ENCODE measurements at places on chromosomes 12 and 14.

GRCh38 chr14:81007131-81007530 is 51.7 kb downstream of the TSHR start:
- DNase-seq, result no peak

DNA sequence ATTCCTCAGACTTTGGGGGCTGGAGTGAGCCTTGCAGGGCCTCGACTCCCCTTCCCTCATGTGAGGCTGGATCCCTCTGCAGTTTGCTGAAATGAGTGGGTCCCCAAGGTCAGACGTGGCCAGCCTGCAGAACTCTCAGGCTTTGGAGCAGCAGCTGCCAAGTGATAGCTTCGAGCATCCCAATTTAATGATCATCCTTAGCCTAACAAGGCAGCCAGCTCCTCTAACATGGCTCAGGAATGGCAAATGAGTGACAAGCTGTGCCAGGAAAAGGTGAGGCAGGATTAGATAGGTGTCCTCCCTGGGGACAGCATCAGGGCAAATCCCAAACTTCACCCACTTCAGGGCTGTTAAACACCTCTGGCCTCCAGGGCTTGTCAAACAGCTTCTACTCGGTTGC is 130.7 kb upstream of the PWP1 start:
- DNase-seq, result peak; percentile 38

GRCh38 chr12:53212931-53213330 is 5.9 kb upstream of the ITGB7 start:
- DNase-seq, result no peak

- no peak for DNase-seq
Measured at GRCh38 chr14:62800577-62800976, 244.7 kb downstream of the KCNH5 start.

DNA sequence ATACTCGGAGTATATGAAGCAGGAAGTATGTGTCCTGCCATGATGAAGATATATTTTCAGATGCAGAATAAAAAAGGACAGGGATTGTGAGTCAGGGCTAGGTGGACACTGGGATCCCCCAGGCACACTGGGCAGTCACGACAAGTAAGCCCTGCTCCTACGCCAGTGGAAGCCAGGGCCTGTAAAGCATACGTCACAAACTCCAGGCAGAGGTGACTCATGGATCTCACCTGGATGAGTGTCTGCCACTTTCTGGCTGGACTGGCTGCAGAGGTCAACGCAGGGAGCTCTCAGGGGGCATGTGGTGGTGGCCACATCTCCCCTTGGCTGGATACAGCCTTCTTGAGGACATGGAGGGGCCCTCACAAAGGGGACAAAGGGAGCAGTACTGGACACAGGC is 262.3 kb downstream of the GLT1D1 start:
- no peak for DNase-seq

DNA sequence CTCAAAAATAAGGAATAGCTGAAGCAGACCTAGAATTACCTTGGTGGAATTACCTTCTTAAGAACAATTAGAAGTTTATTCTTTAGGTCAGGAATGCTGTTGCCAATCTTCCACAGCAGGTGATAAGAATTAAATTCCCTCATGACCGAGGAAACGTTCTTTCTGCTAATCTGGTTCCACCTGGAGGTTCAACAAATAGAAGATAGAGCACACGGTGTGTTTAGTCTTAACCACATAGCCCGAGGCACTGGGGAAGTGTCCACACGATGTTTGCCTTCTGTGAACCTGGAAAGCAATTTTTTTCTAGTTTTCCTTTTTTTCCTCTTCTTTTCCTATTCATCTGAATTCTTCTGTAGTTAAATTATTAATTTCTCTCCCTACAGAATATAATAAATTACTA is 906.9 kb downstream of the NRXN3 start:
- DNase-seq, result no peak

DNA sequence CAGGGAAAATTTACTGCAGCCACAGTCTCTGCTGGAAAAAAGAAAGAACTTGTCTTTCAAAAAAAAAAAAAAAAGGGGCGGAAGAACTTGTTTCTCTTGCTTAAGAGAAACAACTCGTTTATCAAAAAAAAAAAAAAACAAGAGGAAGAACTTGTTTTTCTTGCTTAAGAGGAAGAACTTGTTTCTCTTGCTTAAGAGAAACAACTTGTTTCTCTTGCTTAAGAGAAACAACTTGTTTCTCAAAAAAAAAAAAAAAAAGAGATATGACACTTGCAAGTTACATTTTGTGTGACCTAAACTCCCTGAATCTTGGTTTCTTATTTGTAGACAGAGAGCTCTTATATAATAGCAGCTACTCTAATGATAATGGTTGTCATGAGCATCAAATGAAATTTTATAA is 44.7 kb upstream of the USP15 start:
- DNase-seq, result no peak

DNA sequence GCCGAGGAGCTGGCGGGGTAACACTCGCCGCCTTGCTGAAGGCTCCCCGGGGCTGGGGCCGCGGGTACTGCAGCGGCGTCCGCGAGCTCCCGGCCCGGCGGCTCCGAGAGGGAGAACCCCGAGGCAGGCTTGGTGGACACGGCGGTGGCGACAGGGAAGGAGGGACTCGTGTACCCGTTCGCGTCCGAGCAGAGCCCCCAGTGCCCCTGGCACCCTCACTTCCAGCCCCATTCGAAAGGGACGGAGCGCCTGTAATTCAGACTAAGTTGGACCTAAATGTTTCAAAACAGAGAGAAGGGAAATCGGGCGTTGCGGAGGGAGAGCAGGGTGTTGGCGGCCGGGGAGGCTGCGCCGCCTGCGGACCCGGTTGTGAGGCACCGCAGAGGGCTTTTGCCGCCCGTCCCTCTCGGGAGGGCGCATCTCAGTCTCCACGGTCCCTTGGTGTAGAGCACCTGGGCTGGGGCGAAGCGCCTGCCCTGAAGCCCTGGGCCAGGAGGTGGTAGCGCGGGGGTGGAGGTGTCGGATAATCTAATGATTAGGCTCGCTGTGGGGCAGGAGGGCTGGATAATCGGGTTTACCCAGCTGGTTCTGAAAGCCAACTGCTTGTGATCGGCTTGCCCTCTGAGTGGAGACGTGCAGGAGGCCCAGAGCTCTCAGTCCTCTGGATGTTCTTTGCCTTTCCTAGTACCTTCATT is 771 bp downstream of the DAAM1 start:
- DNase-seq, result peak; percentile 87

- no peak for DNase-seq
Measured at GRCh38 chr12:78671295-78671694, 193.3 kb upstream of the SYT1 start.

DNA sequence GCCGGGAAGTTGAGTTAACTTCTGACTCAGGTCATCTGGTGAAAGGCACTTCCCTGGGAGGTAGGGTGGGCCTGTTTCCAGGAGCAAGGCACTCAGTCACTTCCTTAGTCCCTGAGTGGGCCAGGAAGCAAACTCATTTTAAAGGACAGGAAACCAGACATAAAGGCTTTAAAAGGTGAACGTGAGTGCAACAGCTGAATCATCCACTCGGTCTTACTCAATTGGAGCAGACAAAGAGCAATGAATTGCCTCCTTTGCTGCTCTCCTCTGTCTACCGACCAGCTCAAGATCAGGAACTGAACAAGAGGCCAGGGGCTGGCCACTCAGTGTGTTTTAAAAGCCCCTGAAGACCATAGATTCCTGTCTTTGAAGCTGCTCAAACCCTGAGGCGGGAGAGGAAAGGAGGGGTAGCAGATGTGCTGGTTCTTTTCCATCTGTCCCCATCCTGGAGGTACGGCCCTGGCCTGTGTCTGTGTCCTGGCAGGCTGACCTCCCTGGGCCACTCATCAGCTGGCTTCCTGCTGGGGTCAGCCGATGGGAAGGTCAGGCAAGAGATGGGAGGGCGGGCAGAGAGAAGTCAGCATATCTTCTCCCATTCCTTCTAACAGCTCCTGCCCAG is 148.9 kb downstream of the PPM1H start:
- no peak for DNase-seq

DNA sequence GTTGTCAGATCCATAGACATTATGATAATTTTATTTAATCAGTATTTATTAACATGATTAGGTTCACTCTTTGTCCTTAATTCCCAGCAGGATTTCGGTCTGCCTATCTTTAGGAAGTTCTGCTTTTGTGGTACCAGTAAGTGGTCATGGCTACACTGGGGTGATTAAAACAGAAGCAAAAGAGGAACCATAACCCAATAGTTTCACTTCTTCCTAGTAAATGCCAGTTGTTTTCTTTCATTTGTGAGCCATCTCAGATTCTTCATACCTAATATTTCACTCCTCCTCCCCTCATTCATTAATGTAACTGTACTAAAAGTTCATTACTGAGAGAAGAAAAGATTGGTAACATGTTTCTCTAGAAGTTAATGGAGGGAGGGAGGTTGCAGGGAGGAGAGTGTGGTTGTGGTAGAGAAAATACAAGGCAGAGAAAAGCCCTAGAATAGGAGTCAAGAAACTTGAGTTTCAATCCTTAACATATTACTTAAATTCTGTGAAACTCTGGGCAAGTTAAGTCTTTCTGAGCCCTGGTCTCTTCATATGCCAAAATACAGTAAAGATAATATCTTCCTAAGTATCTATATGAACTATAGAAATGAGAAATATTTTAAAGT is 101.2 kb downstream of the PEBP1 start:
- no peak for DNase-seq

DNA sequence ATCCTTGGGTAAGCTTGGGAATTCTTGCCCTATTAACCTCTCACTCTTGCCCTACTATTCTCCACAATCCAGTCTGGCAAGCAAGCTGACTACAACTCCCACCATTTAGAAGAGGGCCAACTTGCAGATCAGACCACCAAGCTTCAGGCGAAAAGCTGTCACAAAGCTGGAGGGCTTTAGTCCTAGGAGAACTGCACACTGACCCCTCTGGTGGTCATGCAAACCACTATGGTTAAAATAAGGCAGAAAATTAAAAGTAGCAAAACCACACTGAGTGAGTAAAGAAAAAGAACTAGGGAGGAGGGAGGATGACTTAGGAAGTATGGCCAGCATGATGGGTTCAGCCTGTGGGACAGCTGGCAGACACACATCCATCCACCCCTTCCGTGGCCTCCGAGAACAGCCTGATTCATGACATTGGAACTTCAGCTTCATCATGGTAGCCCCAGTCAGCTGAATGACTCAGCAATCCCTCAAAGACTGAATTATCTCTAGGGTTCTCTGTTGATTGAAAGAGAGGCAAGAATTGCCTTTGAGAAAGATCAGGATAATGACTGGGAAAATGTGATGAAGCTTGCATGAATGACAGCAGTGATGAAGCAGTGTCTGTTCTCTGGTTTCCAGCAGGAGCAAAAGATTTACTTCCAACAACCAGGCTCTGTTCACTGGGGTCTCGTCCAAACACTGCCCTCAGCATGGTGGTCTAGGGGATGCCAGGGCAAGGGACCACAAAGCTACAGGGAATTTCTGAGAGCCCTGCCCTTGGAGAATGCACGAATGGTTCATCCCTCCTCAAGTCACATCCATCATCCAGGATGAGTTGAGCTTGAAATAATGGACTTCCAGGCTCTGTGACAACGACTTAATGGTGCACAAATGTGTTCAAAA is 24.4 kb downstream of the PITPNM2 start:
- no peak for DNase-seq

DNA sequence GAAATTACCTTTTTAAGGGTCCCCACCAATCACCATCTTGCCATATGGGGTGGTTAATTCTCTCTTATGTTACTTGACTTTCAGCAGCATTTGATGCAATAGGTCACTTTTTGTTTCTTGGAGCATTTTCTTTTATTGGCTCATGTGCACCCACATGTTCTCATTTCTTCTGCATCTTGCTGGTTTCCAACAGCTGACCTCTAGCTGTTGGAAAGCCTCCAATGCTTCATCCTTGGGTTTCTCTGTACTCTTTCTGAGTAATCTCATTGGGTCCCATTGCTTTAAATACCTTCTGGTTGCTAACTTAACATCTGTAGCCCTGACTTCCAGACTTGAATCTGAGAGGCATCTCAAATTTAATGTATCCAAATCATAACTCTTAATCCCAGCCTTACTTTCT is 116.8 kb downstream of the CRADD start:
- DNase-seq, result no peak

GRCh38 chr12:62588916-62589315 is 122.3 kb downstream of the MON2 start:
- DNase-seq, result no peak

- no peak for DNase-seq
Measured at GRCh38 chr12:101485021-101485420, 9.9 kb downstream of the SPIC start.

GRCh38 chr14:70181276-70181675 is 7.5 kb downstream of the SLC8A3 start:
- no peak for DNase-seq

DNA sequence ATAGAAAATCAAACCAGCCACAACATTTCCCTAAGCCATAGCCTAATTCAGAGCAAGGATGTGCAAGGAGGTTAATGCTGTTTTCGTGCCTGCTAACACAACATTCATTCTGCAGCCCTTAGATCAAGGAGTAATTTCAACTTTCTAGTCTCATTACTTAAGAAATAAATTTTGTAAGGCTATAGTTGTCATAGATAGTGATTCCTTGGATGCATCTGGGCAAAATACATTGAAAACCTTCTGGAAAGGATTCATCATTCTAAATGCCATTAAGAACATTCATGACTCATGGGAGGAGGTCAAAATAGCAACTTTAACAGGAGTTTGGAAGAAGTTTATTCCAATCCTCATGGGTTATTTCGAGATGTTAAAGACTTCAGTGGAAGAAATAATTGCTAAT is 283.2 kb downstream of the RPAP3 start:
- no peak for DNase-seq

DNA sequence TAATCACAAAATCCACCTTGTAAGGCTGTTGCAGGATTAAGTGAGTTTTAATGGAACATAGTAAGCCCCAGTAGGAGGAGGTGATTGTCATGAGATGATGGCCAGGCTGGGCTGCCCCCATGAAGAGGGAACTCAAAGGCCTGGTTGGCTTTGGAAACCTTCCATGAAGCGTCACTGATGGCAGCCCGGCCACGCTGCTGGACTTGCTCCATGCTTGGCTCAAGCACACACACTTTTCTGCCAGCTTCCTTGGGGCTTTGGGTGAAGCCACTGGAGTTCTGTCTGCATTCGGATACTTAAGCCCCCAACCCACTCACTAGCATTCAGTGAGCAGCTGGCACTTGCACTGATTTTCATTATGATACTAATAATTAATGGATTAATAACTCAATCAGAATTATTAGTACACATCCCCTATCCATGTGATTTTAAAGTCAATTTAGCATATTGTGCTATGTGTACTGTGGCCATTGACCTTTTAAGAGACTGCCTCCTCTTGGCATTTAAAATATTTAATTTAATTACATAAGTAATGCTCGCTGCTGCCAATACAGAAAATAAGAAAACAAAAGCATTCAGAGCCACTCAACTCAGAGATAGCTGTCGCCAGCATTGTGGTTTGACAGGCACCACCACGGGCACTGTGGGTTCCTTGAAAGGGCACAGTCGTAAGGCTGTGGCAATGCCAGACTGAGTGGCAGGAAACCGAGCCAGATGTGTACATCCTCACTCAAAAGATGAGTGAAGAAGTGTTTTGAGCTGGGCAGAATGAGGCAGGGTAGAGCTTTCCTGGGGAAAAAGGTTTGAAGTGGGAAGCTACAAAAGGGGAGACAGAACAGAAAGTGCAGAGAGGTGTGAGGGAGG is 15.9 kb downstream of the KRT85 start:
- DNase-seq, result peak; percentile 54

DNA sequence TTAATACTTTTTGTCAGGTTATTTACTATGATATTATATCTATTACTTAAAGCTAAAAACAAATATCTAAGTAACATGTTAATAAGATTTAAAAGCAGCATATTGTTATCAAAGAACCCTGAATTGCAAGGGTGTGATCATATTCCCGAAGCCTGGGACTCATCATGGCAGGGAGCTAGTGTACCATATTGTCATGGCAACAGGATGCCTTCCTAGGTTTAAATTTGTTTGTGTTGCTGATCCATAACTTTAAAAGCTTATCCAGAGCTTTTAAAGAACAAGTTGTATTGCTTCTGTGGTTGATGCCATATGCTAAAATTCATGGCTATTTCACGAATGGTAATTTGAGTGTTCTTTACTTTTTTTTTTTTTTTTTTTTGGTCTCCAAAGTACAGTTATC is 500.5 kb downstream of the NAV3 start:
- no peak for DNase-seq

All from osteocyte (in vitro differentiated cells).